ENCODE measurements at places on chromosomes 7 and 10.

DNA sequence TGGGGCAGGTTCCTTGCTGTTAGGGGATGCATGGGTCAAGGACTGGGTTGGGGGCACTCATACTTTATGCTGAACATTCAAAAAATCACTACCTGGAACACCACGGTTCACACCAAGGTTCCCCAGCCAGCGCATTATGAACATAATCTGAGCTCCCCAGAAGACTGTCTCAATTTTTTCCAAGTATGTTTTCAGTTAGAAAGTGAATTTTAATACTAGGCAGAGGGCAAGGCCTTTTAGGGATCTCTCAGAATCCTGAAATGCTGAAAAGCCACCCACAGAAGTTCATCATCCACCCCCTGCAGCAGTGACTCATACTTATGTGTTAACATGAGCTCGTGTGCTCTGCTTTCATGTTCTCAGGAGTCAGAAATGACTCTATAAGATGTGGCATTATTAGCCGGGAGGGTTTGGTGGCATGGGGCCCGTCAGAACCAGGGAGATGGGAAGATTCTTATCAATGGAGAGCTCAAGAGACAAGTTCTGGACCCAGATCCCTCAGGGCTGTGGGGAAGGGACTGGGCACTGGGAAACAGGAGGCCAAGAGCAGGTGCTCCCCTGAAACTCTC lies 185.2 kb upstream of the ITGB1 start:
- no peak for DNase-seq

GRCh38 chr7:92478095-92478494 lies 349 bp upstream of the ERVW-1 start:
- DNase-seq: no peak

DNA sequence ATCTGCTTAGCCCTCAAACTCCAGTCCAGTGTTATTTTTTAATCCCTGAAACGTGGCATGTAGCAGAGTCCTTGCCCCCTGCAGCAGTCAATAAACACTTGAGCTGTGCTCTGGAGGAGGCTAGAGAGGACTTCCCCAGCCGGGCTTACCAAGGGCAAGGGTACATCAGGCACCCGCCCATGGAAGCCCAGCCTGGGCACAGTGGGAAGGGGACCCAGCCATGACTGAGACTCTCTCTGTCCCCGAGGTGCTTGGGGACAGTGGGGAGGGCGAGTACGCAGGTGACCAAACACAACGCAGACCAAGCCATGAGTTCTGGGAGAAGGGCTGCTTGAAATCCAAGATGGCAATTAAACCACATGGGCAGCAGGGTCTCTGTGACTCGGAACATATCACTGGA lies 45.2 kb downstream of the EBF3 start:
- no peak for DNase-seq

DNA sequence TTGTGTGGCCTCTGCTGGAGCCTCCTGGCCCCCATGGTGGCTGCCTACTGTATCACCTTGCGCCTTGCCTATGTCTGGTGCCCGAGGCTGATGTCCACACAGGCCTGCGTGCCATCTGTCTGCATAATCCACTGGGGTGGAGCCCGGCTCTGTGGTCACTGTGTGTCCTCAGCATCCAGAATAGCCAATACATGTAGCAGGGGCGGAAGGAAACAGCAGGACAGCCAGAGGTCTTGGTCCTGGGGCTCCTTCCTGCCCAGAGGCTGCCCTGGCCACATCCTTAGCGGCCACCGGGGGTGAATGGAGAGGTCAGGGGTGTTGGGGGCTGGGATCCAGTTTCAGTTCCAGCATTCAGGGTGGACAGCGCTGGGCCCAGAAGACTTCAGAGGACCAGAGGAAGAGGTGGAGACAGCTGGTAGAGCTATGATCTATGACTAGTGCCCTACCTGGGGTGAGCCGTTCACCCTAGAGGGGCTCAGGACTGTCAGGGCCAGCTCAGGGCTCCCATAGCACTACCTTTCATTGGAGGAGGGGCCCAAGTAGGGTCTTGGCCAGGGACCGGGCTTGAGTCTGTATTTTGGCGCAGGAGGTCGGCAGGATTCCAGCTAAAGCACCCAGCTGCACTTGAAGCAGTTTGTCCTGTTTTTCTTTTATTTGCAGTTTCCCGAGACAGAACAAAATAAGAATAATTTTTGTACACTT lies 15.9 kb downstream of the YKT6 start:
- no peak for DNase-seq

GRCh38 chr10:43265799-43266721 lies 805 bp downstream of the RASGEF1A start:
- DNase-seq: no peak

- DNase-seq: no peak
Observed at GRCh38 chr10:65033957-65034356, 1512.8 kb downstream of the REEP3 start.

- peak; percentile 8 for DNase-seq
Observed at GRCh38 chr10:12500381-12501303, 151.3 kb downstream of the CAMK1D start.

DNA sequence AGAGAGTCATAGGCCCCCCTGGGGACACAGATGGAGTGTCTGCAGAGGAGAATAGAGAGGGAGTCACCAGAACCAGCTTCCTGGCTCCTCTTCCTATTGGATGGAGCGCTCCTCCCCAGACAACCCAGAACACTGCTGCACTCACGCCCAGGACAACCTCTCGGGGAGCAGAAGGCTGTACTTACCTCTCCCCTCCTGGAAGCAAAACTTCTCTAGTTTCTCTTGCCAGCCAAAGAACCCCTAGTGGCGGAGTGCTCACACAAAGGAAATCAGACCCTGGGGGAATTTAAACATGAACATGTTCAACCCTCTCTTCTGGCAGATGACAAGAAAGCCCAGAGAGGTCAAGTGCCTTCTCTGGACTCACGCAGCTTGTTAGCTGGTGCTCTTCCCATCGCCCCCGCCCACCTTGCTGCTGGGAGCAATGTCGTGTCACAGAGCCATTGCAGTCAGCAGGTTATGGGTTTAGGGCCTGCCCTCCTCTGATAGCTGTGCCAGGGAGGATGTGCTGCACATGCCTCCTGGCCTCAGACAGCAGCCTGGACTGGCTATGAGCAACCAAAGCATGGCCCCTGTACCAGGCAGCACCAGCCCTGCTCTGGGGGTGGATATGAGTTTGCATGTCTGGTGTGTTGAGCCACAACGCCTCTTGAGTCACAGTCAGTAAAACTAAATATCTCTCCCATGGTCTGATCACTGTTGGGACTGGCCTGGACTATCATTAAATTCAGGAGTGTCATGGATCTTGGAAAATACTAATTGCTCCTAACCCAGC lies 84.4 kb downstream of the SLIT1 start:
- DNase-seq: no peak

GRCh38 chr10:70601746-70602145 lies 795 bp downstream of the PRF1 start:
- DNase-seq: no peak

DNA sequence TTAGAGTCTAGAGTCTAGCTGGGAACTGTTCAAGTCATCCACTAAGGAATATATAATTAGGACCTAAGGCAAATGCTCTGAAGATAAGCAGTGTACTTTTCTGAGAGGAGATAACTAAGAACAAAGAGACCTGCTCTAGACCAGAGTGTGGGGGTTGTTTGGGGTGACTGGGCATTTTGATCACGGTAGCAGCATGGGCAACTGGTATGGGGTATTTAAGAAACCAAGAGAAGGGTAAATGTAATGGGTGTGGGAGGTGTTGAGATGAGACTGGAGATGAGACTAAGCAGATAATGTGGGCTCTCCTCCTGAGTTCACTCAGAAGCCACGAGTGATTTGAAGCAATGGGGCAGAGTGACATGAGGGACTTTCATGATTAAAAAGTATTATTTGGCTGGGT lies 1082.9 kb downstream of the GATA3 start:
- DNase-seq: no peak

DNA sequence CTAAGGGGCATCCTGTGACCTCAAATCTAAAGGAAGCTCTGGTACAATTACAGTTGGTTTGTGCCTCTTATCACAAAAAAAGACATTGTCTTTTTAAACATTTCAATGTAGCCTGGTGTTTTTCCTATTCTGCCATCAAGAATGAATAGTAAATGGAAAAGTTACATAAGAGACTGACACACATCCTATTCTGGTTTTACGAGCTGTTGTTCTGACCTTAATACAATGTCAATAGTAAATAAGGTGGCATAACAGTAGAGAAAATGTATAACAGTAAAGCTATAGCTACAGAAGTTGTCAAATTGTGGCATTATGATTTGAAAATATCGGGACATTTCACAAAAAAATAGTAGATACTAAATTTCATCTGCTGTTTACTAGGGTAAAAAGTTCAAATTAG lies 88.4 kb downstream of the NT5C2 start:
- no peak for DNase-seq

- DNase-seq: no peak
Observed at GRCh38 chr10:55400075-55400849, 599.2 kb upstream of the PCDH15 start.

GRCh38 chr10:103598654-103599115 lies 105.2 kb downstream of the NEURL1 start:
- DNase-seq: no peak

GRCh38 chr7:128831994-128832879 lies 2.0 kb downstream of the FLNC start:
- DNase-seq: no peak

GRCh38 chr10:88389456-88389855 lies 193.7 kb downstream of the RNLS start:
- no peak for DNase-seq

DNA sequence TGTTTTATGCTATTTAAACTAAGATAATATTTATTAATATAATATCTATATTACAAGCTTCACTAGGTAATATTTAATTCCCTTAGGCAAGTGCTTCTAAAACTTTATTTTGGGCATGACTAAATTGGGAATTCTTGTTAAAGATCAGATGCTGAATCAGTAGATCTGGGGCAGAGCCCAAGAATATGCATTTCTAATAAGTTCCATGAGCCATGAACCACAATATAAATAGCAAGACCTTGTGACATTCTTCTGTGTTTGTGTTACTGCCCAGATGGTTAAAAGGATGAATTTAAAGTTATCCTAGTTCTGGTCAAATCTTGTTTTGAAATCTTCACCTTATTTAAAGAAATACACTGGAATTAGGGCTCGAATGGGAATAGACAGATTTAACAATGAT lies 258.4 kb upstream of the CACNA2D1 start:
- no peak for DNase-seq
